Trophoblast cell (in vitro differentiated cells and primary cell): ENCODE measurements at places on chromosomes 6 and 20.

DNA sequence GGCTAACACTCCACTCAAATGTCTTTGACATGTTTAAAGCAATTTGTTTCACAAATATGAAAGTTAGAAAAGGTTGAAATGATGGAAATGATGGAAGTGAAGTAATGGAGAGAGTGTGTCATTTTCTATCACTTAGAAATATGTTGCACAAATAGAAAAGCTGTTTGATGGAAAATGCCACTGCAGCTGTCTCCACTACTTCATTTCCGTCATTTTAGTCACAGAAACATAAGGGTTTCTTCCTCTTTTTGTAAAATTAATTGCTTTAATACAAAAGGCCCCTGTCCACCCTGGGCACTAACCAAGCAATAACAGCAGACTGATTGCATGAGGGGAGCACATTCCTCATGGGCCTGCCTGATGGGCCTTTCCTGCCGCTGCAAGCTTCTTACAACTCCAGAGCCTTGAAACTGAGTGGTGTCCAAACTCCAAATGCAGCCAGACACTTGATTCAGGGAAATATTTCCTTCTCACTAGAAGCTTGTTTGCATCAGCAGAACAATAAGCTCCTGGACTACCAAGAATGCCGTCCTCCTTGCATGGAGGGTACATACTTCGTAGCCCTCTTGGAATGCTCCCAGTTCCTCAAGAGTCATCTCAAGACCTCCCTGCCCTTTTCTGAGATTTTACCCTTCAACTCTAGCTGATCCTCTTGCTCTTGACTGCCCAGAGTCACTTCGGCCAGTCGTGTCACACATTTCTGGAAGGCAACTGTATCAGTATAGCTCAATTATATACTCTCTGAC lies 36.1 kb downstream of the F13A1 start:
- no peak for DNase-seq

DNA sequence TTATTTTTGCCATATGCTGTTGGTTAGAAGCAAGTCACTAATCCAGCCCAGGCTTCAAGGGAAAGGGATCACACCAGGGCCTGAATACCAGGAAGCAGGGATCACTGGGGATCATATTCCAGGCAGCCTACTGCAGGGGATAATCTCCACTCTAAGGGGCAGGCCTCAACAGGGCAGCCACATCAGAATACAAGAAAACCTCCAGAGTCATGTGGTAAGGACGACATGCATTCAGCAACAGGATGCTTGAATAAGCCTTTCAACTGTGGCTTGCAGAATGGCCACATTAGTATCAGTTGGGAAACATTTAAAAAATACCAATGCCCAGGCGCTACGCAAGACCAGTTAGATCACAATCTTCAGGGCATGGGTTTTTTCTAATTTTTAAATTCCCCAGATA lies 109.1 kb downstream of the LY86 start:
- peak; percentile 97 for DNase-seq

- DNase-seq = no peak
Measured at GRCh38 chr6:145498425-145498824, 236.9 kb downstream of the EPM2A start.

DNA sequence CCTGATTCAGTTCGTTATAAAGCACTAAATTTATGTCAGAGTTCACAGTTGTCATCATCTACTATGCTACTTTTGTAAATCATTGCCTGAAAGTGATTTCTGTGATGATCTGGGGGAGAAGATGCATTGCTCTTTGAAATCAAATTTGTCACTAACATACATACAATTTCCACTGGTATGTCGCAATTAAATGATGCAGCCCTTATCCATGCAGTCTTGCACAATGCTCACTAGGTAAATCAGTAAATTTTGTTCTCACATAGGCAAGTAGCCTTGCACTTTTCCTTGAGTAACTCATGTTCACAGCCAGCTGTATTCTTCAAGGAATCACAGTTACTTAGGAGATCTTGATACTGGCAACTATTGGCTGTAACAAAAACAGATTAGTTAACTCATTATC lies 20.8 kb downstream of the CRISP2 start:
- DNase-seq = no peak

- DNase-seq = no peak
Measured at GRCh38 chr6:79117752-79118151, 39.7 kb upstream of the PHIP start.

- no peak for DNase-seq
Measured at GRCh38 chr6:162092816-162093502, 634.6 kb downstream of the PRKN start.

GRCh38 chr6:160831739-160832138 lies 129.7 kb downstream of the PLG start:
- DNase-seq = no peak

DNA sequence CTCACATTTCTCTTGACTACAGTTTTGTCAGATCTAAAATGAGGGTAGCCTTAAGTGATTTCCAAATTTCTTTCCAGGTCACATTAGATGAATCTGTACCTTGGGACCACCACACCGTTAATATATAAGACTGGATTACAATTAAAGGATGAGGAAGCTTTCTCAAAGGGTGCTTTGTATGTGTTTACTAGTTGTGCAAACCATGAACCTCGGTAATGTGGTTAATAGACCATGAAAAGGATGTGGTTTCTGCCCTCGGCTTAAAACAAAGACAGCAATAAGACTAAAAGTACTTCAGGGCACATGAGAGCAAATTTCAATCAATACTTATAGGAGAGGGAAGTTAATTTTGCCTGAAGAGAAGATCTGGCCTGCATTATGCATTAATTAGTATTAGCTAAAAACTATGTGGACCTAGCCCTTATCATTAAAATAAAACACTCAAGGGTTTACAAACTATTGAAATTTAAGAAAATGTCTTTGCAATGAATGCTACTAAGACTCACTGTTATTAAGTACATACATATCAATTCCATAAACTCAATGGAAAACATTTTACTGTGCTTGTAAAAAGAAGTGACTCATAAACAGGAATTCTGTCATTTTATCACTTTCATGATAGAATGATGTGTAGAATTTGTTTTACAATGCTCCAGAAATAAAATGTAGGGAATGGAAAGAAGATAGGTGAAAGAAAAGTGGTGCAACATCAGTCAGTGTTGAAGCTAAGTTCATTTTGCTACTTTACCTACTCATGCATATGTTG lies 936 bp upstream of the TMX4 start:
- no peak for DNase-seq

DNA sequence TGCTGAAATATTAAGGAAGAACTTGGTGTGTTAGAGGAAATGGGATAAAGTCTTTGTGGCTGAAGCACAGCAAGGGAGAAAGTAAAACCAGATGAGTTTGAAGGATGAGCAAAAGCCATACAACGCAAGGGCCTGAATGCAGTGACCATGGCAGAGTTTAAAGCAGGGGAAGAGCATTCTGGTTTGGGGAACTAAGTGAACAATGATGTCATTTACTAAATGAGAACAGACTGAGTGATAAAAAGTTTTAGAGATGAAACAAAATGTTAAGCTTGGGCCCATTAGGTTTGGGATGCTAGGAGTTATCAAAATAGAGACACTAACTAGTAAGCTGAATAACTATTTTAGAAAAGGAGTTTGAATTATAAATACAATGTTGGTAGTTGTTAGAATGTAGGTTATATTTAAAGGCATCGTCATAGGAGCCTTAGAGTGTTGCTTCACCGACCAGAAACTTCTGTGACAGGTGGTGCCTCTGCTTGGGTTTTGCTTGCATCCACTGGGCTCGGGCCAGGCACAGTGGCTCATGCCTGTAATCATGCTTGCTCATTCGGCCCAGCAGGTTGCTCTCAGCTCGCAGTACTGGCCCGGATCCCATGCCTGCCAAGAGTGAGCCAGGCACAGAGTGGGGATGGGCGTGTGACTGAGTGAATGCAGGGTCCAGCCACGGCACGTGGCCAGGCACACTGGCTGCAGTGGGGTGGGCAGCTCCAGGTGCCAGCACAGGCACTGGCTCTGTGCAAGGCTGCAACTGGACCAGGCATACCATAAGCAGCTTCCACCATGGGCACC lies 37.4 kb upstream of the OPRM1 start:
- no peak for DNase-seq
